ENCODE measurements at places on chromosomes 1 and 21.

DNA sequence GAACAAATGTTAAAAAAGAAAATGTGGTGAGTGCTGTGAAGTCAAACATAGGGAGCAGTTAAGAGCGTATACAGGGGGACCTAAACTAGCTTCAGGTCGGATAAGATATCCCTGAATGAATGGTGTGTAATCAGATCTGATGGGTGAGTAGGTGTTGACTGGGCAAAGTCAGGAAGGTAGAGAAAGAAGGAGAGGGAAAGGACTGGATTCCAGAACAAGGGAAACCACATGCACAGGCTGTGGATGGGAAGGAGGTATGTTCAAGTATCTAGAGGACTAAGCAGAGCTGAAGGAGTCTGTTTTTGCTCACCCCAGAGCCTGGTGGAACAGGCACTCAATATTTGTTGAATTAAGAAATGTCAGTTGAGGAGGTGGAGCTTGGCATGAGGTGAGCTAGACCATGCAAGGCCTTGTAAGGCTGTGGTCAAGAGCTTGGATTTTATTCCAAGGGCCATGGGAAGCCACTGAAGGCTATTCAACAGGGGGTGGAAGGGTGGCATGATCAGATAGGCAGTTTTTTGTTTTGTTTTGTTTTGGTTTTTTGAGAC lies 27.4 kb downstream of the MAP7D1 start:
- DNase-seq = no peak

- no peak for DNase-seq
Measured at GRCh38 chr1:46488343-46489168, 1.1 kb upstream of the DMBX1 start.

DNA sequence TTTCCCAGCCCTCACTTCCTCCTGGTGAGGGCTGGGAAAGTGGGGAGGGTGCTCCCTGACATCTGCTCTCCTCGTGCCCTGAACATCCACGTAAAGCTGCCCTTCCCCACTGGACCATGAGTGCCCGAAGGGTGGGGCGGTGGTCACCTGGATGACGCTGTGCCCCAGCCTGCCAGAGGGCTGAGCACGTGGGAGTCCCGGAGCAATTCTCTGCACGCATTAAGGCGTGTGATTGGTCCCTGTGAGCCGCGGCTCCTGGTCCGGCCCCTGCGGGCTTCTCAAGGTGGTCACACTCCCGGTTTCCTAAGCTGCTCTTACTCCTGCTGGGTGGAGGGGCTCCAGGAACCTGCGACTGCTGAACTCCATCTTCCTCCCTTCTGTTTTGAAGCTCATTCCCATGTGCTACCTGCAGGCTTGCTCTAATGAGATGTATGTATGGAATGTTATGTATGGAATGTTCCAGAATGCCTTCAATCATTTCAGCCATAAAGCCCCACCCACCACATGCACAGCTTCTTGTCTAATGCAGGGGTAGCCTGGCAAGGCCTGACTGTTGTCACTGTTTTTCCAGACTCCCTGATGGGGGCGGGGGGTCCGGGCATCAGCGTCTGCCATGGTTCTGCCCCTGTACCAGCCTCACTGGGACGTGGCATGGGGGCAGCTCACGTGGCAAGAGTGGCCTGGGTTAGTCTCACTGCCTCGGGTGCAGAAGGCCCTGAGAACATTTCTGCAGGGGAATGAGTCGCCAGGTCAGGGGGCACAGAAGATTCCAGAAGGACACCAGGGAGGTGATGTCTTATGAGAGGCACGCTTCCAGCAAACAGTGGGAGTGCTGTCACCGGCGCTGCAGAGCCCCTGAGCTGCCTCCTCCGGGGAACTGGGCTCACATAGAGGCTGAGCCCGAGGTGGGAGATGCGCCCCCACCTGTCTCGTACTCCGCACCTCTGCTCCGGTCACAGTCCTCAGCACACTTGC lies 19.4 kb downstream of the KRTAP10-1 start:
- DNase-seq = peak; percentile 11

GRCh38 chr1:110878591-110878990 lies 5.6 kb downstream of the CD53 start:
- DNase-seq = no peak

GRCh38 chr1:82317671-82318070 lies 516.9 kb downstream of the ADGRL2 start:
- DNase-seq = no peak

GRCh38 chr1:201709564-201710295 lies 119.2 kb upstream of the IPO9 start:
- peak; percentile 87 for DNase-seq

GRCh38 chr1:100657876-100658715 lies 61.4 kb upstream of the VCAM1 start:
- no peak for DNase-seq

DNA sequence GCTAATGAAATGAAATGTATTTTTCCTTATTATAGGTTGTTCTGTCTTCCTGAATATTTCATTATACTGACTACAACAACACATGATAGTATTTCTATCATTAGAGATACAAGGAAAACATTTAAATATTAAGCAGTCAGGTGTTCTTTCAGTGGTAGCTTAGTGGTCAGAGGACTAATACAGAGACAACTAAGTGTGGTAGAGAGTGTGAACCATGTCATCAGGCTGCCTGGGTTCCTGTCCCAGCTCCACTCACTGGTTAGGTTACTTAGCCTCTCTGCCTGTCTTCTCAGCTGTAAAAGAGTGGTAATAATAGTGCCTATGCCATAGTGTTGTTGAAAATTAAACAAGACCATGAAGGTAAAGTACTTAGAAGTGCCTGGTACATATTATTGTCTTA lies 3.9 kb downstream of the UAP1 start:
- no peak for DNase-seq

Data from left ventricle myocardium superior (tissue), 1 donor.